ENCODE measurements at places on chromosomes 5 and 9.

GRCh38 chr9:127698985-127699670 is 7.7 kb upstream of the CFAP157 start:
- peak; percentile 88 for DNase-seq

GRCh38 chr5:123845356-123846100 is 333.6 kb downstream of the CSNK1G3 start:
- no peak for DNase-seq

GRCh38 chr5:24788829-24789514 is 144.2 kb upstream of the CDH10 start:
- DNase-seq, result no peak

- no peak for DNase-seq
Observed at GRCh38 chr9:109014608-109015280, 1.4 kb upstream of the CTNNAL1 start.

DNA sequence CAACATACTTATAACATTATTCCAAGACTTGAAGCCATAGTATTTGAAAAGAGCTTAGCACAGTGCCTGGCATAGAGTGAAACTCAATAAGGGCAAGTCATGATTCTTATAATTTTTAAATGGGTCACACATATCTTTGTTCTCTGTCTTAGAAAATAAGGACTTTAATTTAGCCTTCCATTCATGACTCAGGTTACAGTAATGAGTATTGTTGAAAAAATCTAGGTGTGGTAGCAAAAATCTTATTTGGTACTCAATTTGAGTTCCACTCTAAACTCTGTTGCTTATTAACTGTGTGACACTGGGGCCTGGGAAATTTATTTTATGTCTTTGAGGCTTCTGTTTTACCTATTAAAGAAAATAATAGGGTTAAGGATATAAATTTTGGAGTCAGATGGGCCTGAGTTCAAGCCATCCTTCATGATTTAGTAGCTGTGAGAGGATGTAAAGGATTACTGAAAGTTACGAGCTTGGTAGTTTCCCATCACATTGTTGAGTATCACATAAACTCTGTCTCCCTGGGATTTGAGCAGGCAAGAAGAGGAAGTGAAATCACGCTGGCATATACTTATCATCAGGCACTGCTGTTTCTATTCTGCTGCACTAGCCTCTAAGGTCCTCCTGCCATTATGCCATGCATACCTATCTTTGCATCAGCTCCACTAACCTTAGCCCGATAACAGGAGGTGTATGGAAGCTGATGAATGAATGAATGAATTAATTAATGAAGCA is 1.5 kb downstream of the SPINK9 start:
- no peak for DNase-seq

DNA sequence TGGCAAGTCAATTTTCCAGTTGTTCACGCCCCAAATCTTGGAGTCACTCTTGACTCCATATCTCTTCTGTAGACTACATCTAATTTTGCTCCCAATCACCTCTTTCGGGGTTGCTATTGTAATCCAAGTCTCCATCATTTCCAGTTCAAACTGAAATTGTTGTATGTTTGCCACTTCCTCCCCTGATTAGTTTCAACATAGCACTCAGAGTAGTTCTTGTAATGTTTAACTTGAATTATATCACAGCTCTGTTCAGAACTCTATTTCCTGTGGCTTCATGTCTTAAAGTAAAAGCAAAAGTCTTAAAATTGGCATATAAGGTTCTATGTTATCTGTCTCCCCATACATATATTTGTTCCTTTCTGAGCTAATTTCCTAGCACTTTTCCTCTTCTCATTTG is 348.5 kb upstream of the RIOK2 start:
- DNase-seq, result no peak

- no peak for DNase-seq
Observed at GRCh38 chr5:2021484-2022176, 138.9 kb upstream of the IRX4 start.

DNA sequence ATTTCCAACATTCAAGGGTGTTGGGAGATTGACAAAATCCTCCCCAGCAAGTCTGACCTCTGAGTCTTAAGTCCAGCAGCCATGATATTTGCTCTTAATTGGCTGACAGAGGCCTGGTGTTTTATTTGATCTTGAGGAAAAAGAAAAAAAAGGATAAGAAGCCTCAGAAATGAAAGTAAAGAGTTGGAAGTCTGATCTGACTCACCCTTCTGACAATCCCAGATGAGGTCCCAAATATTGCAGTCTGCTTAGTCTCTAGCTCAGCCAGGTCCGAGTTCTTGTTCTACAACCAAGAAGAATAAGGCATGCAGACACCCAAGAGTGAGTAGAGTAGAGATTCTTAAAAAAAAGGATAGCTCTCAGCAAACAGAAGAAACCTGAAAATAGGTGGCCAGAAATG is 632.5 kb upstream of the ST8SIA4 start:
- DNase-seq, result no peak

- DNase-seq, result no peak
Observed at GRCh38 chr5:137370096-137371071, 128.7 kb downstream of the SPOCK1 start.

- DNase-seq, result no peak
Observed at GRCh38 chr5:133226186-133226585, 174.4 kb downstream of the HSPA4 start.

- DNase-seq, result no peak
Observed at GRCh38 chr5:172508471-172509404, 54.4 kb upstream of the SH3PXD2B start.

- DNase-seq, result no peak
Observed at GRCh38 chr5:160342413-160342941, 27.9 kb downstream of the C1QTNF2 start.

- no peak for DNase-seq
Observed at GRCh38 chr5:34002629-34003328, 5.1 kb downstream of the AMACR start.

- no peak for DNase-seq
Observed at GRCh38 chr9:18362166-18362565, 111.8 kb upstream of the ADAMTSL1 start.

- peak; percentile 32 for DNase-seq
Observed at GRCh38 chr5:115209279-115209678, 39.6 kb upstream of the TRIM36 start.

DNA sequence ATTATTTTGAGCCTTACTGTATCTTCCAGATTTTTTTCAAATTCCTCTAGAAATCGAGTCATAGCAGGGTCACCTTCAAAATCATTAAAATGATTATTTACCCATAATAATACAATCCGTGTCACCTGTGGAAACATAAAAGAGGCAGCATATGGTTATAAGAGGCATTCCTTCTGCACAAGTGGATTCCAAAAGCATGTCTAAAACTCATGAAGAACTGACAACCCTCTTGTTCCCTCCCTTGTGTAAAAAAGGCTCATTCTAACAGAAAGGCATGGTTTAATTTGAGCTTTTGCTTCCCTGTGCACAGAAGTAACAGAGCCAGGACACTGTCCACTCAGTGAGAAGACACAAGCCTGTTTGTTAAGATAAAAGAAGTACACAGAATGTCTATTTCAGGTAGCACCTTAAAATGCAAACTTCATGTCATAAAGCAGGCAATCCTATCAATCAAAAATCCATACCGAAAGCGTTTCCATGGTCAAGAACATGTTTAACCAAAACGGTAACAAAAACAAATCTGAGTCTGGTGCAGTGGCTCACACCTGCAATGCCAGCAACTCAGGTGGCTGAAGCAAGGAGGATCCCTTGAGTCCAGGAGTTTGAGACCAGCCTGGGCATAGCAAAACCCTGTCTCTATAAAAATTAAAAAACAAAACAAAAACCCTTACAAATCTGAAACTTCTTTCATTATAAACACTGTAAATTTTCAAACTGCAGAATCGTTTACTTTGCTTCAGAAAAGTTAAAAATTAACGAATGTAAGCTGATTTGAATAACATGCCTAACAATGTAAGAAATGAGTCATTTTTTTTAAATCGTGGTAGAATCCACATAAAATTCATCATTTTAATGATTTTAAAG is 139.3 kb downstream of the RAPGEF6 start:
- DNase-seq, result no peak

DNA sequence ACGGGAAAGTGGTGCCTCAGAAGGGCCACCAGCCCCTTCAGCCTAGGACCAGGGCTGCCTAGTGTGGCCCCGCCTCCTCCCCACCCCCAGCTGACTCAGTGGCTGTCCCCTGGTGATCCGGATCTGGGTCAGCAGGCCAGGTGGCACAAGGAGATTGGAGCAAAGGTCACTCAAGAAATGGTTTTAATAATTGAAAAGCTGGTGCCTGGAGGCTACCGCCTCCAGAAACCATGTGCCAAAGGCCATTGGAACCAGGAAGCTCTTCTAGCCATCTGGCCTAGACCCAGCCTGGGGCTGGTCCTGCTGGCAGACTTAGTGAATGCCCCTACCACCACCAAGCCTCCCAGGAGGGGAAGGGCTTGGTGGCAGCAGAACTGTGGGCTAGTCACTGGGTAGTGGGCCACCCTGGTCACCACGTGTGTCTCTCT is 1.5 kb downstream of the ST6GALNAC4 start:
- DNase-seq, result no peak

DNA sequence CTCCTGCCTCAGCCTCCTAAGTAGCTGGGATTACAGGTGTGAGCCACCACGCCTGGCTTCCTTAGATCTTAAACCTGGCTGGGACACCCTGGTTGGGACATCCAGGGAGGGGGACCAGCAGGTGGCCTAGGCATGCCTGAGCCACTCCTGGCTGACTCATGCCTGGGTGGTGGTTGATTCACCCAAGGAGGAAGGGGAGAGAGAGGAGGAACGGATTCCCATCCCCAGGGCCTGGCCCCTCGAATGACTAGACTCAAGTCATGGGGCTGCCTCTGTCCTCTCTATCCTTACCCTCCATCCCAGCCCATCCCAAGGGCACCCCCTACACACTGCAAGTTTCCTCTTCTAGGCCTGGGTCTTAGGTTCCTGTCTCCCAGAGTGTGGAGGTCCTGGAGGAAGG is 12.7 kb downstream of the EEIG1 start:
- no peak for DNase-seq

DNA sequence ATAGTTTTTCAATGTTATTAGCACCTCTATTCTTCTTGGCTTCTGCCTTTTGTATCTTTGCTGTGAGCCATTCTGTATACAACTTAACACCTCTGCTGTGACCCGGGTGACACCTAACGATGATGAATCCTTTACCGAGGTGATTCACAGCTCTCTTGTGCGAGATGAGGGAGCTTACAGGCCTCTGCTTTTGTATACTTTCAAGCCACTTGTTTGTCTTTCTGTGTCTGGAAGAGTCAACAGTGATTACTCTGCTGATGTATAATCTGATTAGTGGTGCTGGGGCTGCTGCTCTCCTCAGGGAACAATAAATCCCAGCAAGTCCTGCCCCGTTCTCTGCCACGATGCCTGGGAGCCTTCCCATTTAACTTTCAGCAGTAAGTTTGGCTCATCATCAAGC is 442.9 kb upstream of the SGCD start:
- DNase-seq, result no peak

- no peak for DNase-seq
Observed at GRCh38 chr9:78026416-78026815, 5.2 kb downstream of the GNAQ start.

GRCh38 chr9:135610290-135611141 is 28.8 kb downstream of the GLT6D1 start:
- no peak for DNase-seq

- peak; percentile 54 for DNase-seq
Observed at GRCh38 chr9:77475641-77476473, 172.3 kb downstream of the GNA14 start.

DNA sequence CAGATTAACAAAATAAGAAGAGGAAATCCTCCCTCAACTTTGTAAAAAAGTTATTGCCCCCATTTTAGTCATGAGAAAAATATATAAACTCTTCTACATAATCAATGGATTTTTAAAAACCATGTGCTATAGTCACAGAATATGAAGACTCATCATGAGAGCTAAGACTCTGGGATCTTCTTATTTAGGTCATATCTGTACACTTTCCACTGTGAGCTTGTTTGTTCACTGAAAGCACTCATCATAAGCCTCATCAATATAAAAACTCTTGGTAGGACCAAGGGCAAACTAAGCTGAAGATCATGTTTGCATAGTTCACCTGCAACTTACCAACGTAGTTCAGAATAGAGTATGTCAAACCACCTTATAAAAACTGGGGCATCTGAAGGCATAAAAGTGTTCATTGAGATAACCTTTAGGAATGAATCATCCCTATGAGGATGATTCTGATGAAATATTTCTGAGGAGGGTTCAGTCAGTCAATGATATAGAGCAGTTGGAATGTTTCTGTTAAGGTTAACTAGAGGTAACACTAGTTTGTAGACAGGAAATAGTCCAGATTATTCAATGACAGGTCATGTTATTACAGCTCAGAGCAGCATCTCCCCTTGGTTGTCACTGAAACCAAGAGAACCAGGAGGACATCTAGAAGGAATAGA is 289.9 kb upstream of the SMC2 start:
- no peak for DNase-seq

- no peak for DNase-seq
Observed at GRCh38 chr9:111178331-111179055, 140.2 kb upstream of the LPAR1 start.

GRCh38 chr9:36928670-36929349 is 105.3 kb downstream of the PAX5 start:
- DNase-seq, result no peak

- no peak for DNase-seq
Observed at GRCh38 chr5:6943197-6944112, 230.2 kb downstream of the TENT4A start.

DNA sequence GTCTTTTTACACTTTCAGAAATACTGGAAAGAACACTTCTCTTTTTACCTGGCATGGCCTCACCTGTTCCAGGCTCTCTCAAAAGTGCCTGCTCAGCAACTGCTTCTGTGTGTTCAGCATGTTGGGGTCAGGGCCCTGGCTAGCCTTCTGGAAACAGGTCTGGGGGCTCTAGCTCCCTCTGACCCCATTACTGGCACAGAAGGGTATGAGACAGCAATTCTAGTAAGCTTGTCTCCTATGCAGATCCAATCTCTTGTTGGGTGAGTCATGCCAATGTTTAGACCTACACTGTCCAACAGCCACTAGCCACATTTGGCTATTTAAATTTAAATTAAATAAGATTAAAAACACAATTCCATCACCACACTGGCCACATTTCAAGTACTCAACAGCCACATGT is 80.8 kb downstream of the MAPKAP1 start:
- no peak for DNase-seq

DNA sequence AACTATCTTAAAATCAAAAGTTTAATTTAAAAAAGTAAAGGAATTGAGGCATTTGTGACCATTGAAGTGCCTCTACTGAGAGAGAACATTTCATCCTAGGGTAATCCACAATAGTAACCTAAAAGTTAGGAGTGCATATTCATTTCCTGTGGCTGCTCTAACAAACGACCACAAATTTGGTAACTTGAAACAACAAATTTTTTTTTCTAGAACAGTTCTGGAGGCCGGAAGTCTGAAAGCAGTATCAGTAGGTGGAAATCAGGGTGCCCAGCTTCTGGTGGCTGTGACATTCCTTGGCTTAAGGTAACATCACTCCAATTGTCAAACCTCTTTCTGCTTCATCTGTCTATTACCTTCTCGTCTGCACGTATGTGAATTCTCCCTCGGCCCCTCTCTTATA is 67.1 kb upstream of the SSBP2 start:
- no peak for DNase-seq
